BJ (cell line): ENCODE measurements at places on chromosomes 3 and 15. TPM values are rescaled to one million over a fixed set of nuclear protein-coding genes. Genes with fewer than 3 reads are reported as not detected.

The RYR3 gene
- not detected in 2 replicates for polyA plus RNA-seq

The MNS1 gene
- 0.32 and 0.58 TPM in 2 replicates for polyA plus RNA-seq

The GCNT3 gene
- not detected in 2 replicates for polyA plus RNA-seq

The GOLGA6L10 gene
- polyA plus RNA-seq = 0.44 and 0.63 TPM in 2 replicates

The PRSS50 gene
- not detected in 2 replicates for polyA plus RNA-seq

The CTXN2 gene
- not detected in 2 replicates for polyA plus RNA-seq

The ZWILCH gene
- 10.5 and 15.1 TPM in 2 replicates for polyA plus RNA-seq

DNA sequence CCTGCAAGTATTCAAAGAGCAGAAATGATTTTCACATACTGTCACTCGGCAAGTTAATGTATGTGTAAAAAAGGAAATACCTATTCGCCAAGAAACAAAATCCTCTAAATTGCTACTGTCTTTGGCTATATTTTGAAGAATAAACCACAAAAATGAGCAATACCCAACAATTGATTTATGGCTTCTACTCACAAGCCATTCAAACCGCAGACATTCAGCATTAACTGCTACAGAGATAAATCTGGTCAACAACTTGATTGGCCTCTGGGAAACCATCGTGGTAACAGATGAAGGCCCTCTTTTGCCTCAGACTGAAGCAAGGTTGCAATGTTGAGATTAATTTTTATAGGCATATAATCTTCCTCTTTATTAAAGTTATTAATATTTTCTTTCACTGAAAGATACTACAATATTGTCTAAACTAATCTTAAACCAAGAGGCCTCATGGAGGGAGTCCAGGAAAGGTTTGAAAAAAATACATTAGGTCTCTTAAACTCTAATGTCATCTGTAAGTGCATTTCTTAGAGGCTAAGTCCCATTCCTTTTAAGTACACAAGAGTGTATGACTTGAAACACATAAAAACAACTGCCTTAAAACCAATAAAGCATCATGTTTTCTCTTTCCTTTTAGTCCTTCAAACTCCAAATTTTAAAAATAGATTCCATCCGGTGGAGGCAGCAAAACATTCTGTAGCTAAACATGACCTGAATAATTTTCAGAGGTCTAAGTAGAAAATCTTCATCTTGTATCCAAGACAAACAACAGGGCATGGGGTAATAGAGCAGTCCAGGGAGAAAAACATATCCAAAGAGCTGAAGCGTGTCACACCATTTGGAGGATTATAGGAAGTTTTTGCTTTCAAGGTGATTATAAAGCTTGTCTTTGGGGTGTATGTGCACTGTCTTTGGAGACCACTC is 162.4 kb upstream of the TGFBR2 start:
- no peak for DNase-seq

- DNase-seq = no peak
These were observed 33.2 kb upstream of the LEKR1 start for GRCh38 chr3:156792945-156793344.

DNA sequence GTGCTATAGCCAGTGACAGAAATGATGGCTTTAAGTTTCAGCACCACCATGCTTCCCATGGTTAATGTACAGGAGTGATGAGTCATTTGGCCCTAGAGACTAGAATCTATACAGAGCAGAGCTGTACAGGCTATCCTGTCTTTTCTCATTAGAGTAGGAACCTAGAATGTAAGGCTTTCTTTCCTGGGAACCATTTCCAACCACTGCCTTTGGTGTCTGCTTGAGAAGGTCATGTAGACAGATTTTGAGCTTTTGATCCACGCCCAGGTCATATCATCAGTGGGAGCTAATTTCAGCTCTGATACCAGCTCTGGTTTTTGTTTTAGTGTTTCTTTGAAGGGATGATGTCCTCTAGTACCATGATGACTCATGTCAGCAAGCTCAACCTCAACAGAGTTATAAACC is 543.1 kb downstream of the NTRK3 start:
- no peak for DNase-seq

GRCh38 chr15:67300266-67301025 is 45.9 kb downstream of the IQCH start:
- no peak for DNase-seq

DNA sequence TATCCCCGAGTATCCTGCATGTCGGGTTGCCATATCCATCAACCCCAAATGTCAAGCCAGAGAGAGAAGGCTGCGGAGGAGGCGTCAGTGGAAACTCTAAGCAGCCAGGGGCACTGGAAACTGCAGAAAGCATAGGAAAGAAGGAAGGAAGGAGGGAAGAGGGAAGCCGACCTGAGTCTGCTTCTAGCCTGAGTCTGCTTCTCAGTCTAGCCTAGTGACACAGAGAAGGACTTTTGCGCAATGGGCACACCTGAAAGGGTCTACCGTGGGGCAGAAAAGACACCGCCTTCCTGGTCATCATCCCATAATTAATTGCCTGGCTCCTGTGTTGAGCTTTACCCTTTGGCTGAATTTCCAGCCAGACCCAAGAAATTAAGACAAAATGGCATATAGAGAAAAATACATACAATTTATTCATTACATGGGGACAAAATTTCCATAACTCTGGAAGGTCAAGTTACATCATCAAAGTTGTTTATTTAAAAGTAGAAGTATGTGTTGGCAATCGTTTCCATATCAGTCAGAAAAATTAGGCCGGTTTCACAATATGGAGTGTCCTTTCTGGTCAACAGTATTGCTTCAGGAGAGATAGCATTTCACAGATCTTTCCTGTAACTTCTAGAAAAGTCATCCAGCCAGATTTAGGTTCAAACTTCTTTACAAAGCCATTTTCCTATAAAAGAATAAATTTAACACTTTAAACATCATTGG is 10.3 kb downstream of the BCL2A1 start:
- no peak for DNase-seq

DNA sequence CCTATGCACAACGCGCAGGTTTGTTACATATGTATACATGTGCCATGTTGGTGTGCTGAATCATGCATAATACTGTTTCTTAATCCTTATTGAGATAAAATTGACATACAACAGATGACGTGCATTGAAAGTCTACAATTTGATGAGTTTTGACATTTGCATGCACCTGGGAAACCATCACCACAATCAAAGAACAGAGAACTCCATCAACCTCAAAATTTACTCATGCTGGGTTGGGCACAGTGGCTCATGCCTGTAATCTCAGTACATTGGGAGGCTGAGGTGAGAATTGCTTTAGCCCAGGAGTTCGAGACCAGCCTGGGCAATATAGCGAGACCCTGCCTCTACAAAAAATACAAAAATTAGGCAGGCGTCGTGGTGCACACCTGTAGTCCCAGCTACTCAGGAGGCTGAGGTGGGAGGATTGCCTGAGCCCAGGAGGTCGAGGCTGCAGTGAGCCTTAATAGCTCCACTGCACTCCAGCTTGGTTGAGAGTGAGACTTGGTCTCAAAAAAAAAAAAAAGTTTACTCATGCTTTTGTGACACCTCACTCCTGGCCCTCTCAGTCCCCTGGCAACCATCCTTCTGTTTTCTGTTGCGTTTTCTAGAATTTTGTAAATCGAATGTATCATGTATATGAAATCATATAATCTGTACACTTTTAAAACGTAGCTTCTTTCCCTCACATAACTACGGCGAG is 56.6 kb downstream of the BHLHE40 start:
- DNase-seq = no peak

DNA sequence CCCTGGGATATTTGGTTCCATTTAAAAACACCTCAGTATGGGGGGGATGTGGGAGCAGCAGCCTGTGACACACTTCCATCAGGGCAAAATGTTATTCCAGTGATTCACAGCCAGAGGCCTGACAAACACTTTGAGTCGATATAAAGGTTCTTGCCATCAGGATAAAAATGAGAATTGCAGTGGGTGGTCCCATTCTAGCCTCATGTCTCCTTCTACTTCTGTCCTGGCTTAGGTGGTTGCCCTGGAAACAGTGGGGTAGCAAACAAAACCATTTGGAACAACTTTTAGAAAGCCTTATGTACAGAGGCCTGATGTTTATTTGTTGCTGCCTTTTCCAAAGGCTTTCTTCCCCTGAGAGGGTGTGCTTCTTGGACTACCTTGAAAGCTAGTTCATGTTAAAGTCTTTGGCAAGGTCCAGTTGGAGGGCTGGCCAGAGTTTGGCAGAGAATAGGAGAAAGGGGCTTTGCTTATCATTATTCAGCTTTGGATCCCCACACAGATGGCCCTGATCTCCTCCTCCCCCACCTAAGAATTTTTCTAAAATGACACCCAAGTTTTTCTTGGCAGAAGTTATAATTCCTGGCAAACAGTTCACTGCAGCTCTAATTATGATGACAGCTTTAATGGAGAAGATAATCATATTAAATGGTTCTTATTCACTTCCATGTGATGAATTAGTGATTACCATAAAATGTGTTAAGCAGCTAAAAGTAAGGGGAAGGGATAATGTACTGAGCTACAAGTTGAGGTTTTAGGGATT is 84.2 kb upstream of the ZNF280D start:
- DNase-seq = no peak

- peak; percentile 63 for DNase-seq
These were observed 158.7 kb downstream of the USP13 start for GRCh38 chr3:179811321-179812095.

DNA sequence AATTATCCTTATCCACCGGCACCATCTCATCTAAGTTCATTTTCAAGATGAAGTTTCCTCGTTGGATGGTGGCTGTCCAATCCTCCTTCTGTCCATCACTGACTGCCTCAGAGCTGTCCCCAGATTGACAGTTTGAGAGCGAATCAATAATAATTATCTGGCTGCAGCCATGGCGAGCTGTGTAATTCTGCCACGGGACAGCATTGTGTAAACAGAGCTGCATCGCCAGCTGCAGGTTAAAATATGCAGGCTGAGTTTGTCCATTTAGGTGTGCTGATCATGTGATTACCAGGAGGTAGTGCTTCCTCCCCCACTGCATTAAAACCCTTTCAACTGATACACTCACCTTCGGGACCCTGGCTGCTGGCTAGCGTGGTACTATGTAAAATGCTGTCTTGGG is 461.9 kb upstream of the ONECUT1 start:
- no peak for DNase-seq

- DNase-seq = no peak
These were observed 195.2 kb upstream of the STRIT1 start for GRCh38 chr3:155488671-155489070.

DNA sequence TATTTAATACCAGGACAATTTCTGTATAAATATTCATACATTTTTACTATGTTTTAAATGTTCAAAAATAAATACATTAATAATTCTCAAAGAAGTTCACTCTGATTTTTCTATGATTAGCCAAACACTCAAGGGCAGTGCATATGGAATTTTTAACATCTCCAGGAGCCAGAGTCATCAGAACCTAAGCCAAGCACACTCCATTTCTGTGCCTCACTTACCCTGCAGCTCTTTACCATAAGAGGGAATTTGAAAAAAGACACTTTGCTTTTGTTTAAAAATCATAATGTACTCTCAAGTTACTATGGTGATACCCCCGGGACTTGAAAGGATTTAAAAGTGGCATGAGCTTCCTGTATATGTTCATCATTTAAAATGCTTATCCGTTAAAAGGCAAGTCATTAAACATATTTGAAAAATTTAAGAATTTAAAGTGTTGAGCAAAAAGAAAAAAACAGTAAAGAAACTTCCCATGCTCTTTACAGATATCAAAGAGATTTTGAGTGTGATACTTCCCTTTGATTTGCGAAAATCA is 747.4 kb upstream of the NECTIN3 start:
- no peak for DNase-seq

DNA sequence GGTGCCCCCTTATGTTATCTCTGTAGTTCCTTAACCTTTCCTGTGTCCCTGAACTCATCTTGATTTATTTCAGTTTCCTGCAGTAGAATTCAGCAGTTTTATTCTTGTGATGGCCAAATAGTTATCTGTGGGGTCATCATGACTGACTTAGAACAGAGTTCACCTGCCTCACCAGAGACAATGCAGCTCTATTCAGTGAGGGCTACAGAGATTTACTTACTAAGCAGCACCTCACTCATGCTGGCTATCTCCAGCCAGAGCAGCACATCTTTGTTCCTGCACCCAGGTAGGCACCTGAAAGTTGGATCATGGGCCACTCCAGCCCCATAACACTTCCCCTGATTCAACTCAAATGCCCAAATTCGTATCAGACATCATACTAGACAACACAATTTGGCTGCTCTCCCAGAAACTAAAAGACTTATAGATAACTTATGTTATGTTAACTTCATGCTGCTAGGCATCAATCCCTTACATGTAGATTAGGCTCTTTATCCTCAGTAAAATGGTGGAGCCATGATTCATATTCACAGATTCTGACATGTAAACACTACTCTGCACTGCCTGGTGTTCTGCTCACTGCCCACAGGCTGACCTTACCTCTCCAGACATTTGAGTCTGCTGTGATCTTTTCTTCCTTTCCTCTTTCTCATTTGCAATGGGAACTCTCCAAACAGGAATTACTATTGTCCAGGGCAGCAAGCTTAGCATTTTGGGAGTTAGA is 9.3 kb upstream of the GOLGB1 start:
- no peak for DNase-seq

GRCh38 chr15:29514926-29515325 is 245.3 kb upstream of the NSMCE3 start:
- DNase-seq = no peak

- DNase-seq = no peak
These were observed 16.9 kb downstream of the ITIH3 start for GRCh38 chr3:52811452-52812011.

DNA sequence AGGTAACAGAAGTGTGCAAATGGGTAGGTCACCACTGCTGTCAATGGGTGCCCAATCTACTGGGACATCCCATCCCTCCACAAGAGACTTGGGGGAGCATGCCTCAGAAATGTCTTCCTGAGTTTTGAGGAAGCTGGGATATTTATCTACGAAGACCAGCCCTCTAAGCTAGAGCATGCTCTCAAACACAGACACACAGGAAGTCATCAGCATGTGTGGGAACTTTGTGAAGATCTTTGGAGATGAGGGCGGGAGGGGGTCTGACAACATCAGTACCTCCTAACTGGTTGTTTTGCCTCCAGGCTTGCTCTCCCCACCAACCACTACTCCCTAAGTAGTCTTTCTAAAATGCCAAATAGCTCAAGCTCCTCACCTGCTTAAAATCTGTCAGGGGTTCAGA is 3.5 kb upstream of the MEF2A start:
- no peak for DNase-seq

- DNase-seq = no peak
These were observed 63.2 kb downstream of the HCN4 start for GRCh38 chr15:73305331-73306211.

GRCh38 chr15:58241872-58242271 is 103.7 kb downstream of the AQP9 start:
- DNase-seq = no peak

DNA sequence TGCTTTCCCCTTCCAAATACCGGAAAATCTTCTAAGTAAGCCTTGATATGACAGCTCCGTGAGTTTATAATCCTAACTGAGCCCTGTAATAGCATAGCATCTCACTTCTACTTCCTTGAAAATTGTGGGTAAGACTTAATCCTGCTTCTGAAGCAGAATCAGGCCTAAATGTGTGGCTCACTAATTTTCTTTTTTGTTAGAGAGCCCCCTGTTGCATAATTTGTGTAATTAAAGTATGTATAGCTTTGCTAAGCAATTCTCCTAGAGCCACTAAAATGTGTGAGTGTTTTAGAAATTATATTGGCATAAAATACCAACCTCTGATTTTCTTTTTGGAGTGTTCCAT is 304.4 kb downstream of the FGF12 start:
- no peak for DNase-seq

GRCh38 chr3:46353647-46354410 is at the start of gene CCR2:
Gene CCR2 (plus strand): TSS chr3:46354111. CDS start chr3:46357528, 3,417 bp downstream.
- DNase-seq = no peak

- DNase-seq = no peak
These were observed 1.3 kb downstream of the DENND6A start for GRCh38 chr3:57691411-57692132.
